ENCODE measurements at places on chromosomes 4 and X. TPM values are rescaled to one million over a fixed set of nuclear protein-coding genes. Genes with fewer than 3 reads are reported as not detected.

DNA sequence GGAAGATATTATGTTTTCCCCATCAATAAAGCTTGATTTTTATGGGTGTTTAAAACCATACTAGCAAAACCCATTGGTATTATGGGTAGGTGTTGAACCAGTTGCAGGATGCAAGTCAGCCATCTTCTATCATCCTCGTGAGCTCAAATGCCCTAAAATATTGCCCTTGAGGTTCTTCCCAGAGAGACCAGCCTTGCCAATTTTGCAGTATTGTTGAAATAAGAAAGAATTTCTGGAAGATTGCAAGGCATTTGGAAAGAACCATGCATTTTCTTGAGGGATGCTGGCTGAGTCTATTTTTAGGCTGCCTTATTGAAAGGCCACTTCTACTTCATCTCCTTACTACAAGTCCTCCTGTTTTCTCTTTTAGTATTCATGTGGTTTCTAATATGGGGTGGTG is 60.9 kb upstream of the SOD3 start:
- peak; percentile 2 for DNase-seq
- H3K27me3 ChIP-seq, result no peaks in the 10 kb centered on the region
- H3K4me3 ChIP-seq, result no peak overlapping the region
- no peaks in the 10 kb centered on the region for H3K4me1 ChIP-seq
- no peaks in the 10 kb centered on the region for H3K36me3 ChIP-seq
- H3K27ac ChIP-seq, result no peak overlapping the region

The ANKRD50 gene
- total RNA-seq, result 45.3 TPM

The BEX1 gene
- 10.7 TPM for total RNA-seq

DNA sequence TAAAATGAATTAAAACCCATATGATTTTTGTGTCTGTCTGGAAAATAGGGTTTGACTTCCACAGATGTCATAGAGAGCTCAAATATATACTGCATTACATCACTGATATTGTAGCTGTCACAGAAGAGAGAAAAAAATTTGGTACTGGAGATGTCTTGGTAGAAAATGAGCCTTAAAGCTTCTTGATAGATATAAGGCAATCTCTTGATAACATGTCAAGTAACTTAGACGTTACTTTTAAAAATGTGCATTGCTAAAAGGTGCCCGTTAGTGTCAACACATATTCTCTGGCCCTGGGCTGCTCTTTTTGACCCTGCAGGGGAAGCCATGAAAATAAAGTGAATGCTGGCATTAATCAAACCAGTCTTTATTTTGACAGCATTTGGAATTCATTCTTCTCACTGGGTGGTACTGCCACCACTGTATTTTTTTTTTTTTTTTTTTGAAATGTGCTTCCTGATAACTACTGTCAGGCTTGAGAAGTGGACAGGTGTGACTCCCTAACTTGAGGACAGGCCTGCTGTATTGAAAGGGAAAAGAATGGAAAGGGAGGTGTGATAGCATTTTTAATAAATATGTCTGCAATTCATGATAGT is 53.0 kb upstream of the RAPGEF2 start:
- H3K27ac ChIP-seq, result no peak overlapping the region
- H3K36me3 ChIP-seq, result no peaks in the 10 kb centered on the region

DNA sequence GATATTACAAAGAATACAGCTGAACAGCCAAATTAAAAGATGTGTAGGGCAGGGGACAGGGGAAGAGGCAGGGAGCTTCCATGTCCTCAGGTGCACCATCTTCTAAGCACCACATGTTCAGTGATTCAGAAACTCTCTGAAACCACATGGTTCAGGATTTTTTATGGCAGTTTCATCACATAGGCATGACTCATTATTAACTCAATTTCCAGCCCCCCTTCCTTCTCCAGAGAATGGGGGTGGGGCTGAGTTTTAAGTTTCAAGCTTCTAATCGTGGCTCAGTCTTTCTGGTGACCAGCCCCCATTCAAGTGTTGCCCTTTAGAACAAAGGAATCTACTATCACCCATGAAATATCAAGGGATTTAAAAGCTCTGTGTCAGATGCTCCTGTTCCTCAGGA is 317.8 kb upstream of the GALNT7 start:
- DNase-seq, result no peak
- no peaks in the 10 kb centered on the region for H3K27me3 ChIP-seq
- H3K27ac ChIP-seq, result no peak overlapping the region
- H3K36me3 ChIP-seq, result no peaks in the 10 kb centered on the region
- H3K4me3 ChIP-seq, result no peak overlapping the region

All from osteocyte (in vitro differentiated cells).